ENCODE measurements at places on chromosomes 3 and 15.

DNA sequence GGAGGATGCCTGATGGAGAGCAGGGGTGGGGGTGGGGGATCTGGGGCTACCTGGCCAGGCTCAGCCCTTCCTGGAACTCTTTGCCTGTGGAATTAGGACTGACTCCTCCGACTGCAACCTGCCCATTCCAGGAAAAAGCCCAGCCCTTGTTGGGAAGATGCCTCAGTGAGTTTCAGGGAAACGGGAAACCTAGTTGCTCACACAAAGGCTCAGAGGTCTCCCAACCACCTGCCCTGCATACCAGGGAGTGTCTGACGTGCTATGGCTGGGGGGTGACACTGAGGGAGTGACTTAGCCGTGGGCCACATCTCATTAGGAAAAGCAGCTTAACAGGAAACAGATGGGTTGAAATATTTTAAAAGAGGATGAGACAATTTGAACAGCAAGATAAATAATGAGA, 27.9 kb downstream of the CYP8B1 start:
- no peak overlapping the region for H3K4me3 ChIP-seq
- no peaks in the 10 kb centered on the region for H3K4me1 ChIP-seq
- no peaks in the 10 kb centered on the region for H3K36me3 ChIP-seq
- no peak overlapping the region for H3K27ac ChIP-seq

- DNase-seq = no peak
- H3K4me3 ChIP-seq = no peak overlapping the region
- no peak overlapping the region for H3K27ac ChIP-seq
Observed at GRCh38 chr15:73361337-73361736, 7.4 kb downstream of the HCN4 start.

DNA sequence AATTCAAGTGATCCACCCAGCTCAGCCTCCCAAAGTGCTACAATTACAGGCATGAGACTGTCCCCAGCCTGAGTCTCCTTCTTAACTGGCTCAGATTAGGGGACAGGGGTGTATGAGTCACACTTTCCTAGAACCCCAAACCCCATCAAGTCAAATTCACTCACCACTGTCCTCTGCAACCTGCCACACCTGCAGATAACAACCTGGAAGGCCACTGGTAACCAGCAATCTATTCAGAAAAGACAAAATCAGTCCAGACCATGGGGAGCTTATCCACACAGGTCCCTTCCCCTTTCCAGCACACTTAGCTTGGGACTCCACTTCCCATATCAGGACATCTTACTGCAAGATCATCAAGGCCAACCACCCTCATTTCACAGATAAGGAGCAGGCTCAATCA, 6.4 kb downstream of the WDR73 start:
- H3K27ac ChIP-seq = no peak overlapping the region
- H3K36me3 ChIP-seq = peaks cover 5% of the 10 kb centered on the region
- H3K4me3 ChIP-seq = no peak overlapping the region
- H3K27me3 ChIP-seq = no peaks in the 10 kb centered on the region

DNA sequence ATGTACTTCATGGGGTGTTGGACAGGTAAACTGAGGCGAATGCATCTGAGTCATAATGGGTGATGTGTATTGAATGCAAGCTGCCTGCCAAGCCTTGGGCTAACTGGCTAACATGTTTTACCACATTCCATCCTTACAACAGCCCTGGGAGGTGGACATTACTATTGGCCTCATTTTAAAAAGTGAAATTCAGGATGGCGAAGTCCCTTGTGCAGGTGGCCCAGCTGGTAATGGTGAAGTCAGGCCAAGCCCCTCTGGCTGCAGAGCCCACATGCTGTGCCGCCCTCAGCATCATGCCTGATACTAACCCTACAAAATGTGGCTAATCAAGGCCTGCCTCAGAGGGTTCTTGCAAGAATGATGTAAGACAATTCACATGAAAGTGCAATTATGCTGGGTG, 60.0 kb upstream of the CHD2 start:
- no peak for DNase-seq
- peaks cover 9% of the 10 kb centered on the region for H3K4me1 ChIP-seq
- H3K4me3 ChIP-seq = no peak overlapping the region
- H3K27me3 ChIP-seq = no peaks in the 10 kb centered on the region

DNA sequence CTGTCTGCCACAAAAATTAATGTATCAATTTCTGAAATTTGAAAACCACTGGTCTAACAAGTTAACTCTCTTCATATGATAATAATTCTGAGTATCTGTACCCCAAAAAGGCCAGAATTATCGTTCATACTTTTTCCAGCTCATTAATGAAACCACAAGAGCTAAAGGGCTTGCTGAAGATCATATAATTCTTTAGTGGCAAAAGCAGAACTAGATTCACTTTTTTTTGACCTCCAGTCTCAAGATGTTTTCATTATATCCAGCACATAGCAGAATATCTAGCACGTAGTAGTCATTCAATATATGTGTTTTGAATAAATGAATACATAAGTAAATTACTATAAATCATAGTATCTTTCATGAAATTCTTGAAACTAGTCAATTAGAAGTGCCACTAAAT, 246.7 kb upstream of the KCNH8 start:
- H3K4me1 ChIP-seq = no peaks in the 10 kb centered on the region
- H3K4me3 ChIP-seq = no peak overlapping the region
- no peaks in the 10 kb centered on the region for H3K27me3 ChIP-seq

DNA sequence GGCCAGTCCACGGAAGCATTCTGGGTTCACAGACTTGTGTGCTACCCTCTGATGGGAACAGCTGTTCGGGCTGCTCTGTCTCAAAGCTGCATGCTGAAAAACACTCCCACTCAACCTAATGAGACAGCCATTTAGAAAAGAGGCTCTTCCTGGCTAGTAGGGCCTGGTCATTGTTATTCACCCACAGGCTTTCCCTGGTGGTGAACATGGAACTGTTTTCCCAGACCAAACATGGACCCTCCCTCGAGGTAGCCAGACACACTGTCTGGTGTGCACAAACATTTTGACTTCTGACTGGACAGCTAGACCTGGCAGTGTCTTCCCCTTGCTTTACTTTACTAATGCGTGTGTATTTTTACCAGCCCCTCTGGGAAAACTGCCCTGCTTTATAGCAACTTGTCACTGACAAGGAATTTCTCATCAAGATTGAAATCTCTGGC, 39.0 kb downstream of the MECOM start:
- no peaks in the 10 kb centered on the region for H3K36me3 ChIP-seq
- H3K4me1 ChIP-seq = peaks cover 9% of the 10 kb centered on the region
- DNase-seq = no peak
- H3K27me3 ChIP-seq = no peaks in the 10 kb centered on the region

DNA sequence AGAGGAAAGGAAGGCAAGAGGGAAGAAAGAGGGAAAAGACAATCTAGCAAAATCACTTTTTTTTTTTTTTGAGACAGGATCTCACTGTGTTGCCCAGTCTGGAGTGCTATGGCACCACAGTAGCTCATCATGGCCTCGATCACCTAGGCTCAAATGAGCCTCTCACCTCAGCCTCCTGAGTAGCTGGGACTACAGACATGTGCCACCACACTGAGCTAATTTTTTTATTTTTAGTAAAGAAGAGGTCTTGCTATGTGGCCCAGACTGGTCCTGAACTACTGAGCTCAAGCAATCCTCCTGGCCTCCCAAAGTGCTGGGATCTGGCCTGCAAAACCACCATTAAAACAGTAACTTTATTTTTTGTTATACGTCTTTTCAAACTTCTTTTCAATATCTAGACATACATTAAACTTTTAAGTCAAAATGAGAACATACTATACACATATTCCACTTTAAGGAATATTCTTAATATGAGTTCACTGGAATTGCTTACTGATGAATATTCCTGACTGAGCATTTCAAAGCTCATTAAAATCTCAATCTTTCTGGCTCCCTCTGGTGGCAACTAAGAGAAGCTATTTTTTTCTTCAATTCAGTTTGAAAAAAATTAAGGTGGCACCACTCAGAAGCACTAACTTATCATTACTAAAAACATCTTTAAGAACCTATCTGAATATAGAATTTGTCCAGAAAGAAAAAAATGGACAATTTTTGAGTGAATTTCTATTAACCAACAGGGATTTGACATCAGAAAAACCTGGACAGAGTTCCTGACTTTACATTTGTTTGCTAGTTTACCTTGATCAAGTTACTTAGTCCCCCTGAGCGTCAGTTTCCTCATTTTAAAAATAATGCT, 40.9 kb downstream of the UACA start:
- no peaks in the 10 kb centered on the region for H3K36me3 ChIP-seq
- no peak overlapping the region for H3K27ac ChIP-seq
- no peak for DNase-seq
- H3K4me3 ChIP-seq = no peak overlapping the region
- no peaks in the 10 kb centered on the region for H3K27me3 ChIP-seq

DNA sequence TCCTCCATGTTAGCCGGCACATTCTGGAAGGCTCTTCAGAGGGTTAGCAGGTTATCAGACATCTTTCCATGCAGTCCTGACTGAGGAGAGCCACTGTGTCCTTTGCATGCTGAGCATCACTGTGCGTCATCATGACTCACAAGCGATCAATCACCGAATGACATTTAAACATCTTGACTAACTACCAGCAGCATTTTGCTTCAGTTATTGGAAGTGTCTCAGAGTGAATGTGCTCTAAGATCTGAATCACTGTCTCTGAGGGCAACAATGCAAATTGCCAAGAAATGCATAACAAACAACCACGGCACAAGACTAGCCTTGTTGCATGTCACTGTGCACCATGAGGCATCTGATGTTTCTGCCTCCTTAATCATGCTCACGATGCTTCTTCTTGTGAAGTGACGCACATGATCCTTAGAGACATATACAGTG, 18.3 kb upstream of the ATP8B4 start:
- no peak for DNase-seq
- H3K36me3 ChIP-seq = no peaks in the 10 kb centered on the region
- H3K27ac ChIP-seq = no peak overlapping the region
- no peak overlapping the region for H3K4me3 ChIP-seq
- H3K4me1 ChIP-seq = no peaks in the 10 kb centered on the region

- H3K36me3 ChIP-seq = no peaks in the 10 kb centered on the region
- DNase-seq = no peak
- H3K4me3 ChIP-seq = no peak overlapping the region
Observed at GRCh38 chr3:27616031-27616430, 106.1 kb downstream of the EOMES start.

DNA sequence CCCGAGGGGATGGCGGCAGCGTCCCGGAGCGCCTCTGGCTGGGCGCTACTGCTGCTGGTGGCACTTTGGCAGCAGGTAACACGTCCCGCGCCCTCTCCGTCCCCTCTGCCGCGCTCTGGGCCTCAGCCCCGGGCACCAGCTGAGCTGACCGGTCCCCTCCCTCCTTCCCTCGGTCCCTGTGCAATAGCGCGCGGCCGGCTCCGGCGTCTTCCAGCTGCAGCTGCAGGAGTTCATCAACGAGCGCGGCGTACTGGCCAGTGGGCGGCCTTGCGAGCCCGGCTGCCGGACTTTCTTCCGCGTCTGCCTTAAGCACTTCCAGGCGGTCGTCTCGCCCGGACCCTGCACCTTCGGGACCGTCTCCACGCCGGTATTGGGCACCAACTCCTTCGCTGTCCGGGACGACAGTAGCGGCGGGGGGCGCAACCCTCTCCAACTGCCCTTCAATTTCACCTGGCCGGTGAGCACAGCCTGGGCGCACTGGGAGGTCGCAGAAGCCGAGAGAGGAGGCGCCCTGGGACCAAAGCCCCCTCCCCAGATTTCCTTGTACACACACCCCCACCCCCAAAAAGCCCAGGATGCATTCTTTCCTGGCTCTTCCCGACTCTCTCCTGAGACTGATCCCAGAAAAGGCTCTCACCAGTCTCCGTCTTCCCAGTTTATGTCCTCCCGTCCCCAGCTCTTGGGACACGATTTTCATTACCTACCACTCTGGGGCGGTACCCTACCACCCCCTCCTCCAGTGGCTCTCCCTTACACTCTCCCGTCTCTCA, 705 bp downstream of the DLL4 start:
- H3K4me1 ChIP-seq = peaks cover 15% of the 10 kb centered on the region
- peak; percentile 82 for DNase-seq
- peaks cover 11% of the 10 kb centered on the region for H3K27me3 ChIP-seq
- H3K4me3 ChIP-seq = peak overlapping the region; percentile 52
- no peak overlapping the region for H3K27ac ChIP-seq
- H3K36me3 ChIP-seq = no peaks in the 10 kb centered on the region

GRCh38 chr3:17494117-17494809, 248.2 kb downstream of the TBC1D5 start:
- H3K27ac ChIP-seq = no peak overlapping the region
- no peak overlapping the region for H3K4me3 ChIP-seq
- no peaks in the 10 kb centered on the region for H3K4me1 ChIP-seq
- DNase-seq = no peak

DNA sequence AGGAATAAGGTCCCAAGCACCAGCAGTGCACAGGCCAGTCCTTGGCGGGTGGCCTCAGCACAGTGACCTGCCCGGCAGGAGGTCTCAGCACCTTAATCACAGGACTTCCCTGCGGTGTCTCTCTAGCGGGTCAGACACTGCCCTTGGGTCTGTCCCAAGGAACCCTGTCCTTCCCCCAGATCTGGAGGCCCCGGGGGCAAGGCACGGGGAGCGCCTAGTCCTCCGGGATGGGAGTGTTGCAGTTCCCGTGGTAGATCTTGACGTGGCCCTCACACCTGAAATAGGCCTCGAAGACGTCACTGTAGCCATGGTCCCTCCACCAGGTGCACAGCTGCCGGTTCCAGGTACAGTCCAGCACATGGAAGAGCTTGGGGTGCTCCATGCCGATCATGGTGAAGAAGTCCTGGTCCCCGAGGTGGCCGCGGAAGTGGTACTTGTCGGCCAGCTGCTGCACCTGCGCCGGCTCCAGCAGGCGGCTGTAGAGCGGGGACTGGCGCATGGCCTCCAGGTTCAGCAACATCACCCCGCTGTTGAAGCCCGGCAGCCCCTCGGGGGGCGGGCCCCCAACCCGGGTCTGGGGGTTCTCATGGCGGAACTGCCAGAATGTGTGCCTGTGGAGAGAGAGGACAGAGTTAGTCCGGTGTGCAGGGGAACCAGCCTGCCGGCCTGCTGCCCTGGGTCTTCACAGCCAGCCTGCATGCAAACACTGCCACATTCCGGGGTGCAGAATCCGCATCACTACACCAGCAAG, 201.3 kb downstream of the XXYLT1 start:
- no peaks in the 10 kb centered on the region for H3K27me3 ChIP-seq
- no peak overlapping the region for H3K27ac ChIP-seq
- DNase-seq = no peak
- H3K36me3 ChIP-seq = no peaks in the 10 kb centered on the region
- H3K4me1 ChIP-seq = no peaks in the 10 kb centered on the region

- H3K4me1 ChIP-seq = no peaks in the 10 kb centered on the region
- H3K4me3 ChIP-seq = no peak overlapping the region
- H3K27ac ChIP-seq = no peak overlapping the region
- DNase-seq = no peak
- H3K36me3 ChIP-seq = peaks cover 37% of the 10 kb centered on the region
Observed at GRCh38 chr15:43429687-43430086, 58.8 kb downstream of the TUBGCP4 start.

DNA sequence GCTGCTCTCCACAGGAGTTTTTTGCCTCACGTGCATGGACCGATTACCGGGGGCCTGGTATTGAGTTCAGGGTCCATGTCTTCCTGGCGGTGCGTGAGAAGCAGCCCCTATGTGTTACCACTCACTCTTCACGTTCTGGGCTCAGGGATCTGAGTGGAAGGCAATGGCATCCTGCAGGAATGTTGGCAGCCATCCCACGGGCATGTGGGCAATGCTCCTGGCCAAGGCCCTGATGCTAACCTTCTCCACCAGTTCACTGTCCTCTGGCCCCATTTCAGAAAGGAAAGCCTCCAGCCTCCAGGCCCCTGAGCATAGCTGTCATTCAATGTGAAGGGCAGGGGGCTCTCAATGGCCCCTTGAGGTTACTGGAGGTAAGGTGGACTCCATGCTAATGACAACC, 43.0 kb upstream of the KY start:
- H3K4me3 ChIP-seq = no peak overlapping the region
- no peaks in the 10 kb centered on the region for H3K27me3 ChIP-seq
- no peaks in the 10 kb centered on the region for H3K36me3 ChIP-seq
- no peak overlapping the region for H3K27ac ChIP-seq
- no peaks in the 10 kb centered on the region for H3K4me1 ChIP-seq
- no peak for DNase-seq
